ENCODE measurements at places on chromosomes 7 and 10.

DNA sequence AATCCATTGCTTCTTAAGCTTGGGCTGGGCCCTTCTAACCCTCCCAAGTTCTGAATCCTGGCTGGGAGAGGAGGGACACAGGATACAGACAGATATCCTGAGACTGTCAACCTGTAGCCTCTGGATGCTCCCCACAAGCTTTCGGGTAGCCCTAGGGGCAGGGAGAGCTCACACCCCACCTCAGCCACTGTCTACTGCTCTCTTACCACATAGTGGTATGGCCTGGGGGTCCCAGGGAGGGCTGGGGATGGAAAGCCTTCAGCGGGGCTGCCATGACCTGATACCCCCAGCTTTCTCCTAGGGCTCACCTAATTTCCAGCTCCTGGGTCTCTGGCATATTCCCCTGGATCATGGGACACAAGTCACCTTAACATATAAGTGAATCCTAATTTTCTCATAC, 25.1 kb downstream of the CRHR2 start:
- no peak for DNase-seq

GRCh38 chr10:79027147-79028055, 41.4 kb upstream of the ZMIZ1 start:
- DNase-seq: peak; percentile 78

DNA sequence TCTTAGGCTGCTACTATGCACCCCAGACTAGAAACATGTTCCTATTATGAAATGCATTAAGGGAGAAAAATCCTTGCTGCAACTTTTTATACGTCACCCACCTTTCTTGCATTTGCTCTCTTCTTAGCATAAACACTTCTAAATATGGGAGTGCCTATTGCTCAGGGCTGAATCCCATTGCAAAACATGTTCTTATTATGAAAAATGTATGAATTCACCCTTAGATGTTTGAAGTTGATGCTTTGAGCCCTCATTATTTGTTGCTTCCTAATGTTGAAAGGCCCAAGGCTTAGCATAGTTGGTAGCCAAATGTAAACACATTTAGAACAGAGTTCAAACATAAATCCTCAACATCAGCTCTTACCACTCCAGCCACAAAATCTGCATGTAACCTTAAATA, 52.8 kb downstream of the BMPER start:
- DNase-seq: no peak

DNA sequence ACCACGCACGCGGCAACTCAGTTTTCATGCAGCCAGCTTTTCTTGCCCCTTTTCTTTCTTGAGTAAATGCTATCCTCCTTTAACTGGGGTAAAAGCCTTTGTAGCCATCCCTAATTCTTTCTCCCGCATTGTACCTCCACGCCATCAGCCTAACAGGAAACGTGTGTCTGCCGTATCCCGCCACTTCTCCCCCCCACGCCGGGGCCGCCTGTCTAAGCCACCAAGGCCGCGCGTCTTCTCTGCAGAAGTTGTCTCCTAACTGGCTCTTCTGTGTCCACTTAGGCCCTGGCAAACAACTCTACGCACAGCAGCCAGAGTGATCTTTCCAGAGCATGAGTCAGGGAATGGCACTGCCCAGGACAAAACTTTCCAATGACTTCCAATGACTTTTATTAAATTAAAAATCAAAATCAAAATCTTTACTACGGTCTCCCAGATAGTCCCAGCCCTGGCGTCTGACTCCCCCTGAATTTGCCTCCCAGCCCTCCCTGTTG, 74.6 kb downstream of the XRCC2 start:
- no peak for DNase-seq

DNA sequence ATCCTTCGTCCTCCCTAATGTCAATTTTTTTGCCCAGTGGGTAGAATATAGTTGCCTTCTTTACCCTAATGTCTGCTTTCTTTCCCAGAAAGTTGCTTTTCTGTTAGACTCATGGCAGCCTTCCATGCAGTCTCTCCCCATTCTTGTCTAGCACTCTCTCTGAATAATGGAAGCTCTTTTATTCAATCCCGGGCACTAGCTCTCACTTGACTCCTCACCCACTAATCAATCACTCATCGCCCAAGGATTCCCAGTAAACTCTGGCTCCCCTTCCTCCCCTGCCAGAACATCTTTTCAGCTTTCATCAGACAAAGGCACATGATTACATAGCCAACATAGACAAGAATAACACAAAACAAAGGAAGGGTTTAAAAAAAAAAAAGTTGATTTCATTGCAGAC, 100.2 kb upstream of the RELN start:
- no peak for DNase-seq
